Esophagus squamous epithelium (tissue), 5 donors: ENCODE measurements at places on chromosomes 7 and 10.

GRCh38 chr10:33277135-33277536 lies 57.3 kb downstream of the NRP1 start:
- DNase-seq, result no peak

GRCh38 chr7:44224080-44224973 lies 23.5 kb downstream of the YKT6 start:
- no peak for DNase-seq

- DNase-seq, result no peak
Measured at GRCh38 chr10:63115732-63116383, 17.3 kb upstream of the NRBF2 start.

DNA sequence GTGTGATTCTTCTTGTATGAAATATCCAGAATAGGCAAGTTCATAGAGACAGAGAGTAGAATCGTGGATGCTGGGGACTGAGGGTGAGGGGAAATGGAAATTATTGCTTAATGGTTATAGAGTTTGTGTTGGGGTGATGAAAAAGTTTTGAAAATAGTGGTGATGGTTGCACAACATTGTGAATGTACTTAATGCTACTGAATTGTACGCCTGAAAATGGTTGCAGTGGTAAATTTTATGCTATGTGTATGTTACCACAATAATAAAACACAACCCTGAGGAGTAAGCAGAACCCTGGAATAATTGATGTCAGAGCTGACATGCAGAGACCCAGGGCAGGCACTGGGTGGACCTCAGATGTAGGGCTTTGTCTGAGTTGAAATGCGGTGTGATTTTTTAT lies 57.6 kb downstream of the TACR2 start:
- no peak for DNase-seq

GRCh38 chr10:88411772-88412349 lies 171.3 kb downstream of the RNLS start:
- DNase-seq, result no peak

DNA sequence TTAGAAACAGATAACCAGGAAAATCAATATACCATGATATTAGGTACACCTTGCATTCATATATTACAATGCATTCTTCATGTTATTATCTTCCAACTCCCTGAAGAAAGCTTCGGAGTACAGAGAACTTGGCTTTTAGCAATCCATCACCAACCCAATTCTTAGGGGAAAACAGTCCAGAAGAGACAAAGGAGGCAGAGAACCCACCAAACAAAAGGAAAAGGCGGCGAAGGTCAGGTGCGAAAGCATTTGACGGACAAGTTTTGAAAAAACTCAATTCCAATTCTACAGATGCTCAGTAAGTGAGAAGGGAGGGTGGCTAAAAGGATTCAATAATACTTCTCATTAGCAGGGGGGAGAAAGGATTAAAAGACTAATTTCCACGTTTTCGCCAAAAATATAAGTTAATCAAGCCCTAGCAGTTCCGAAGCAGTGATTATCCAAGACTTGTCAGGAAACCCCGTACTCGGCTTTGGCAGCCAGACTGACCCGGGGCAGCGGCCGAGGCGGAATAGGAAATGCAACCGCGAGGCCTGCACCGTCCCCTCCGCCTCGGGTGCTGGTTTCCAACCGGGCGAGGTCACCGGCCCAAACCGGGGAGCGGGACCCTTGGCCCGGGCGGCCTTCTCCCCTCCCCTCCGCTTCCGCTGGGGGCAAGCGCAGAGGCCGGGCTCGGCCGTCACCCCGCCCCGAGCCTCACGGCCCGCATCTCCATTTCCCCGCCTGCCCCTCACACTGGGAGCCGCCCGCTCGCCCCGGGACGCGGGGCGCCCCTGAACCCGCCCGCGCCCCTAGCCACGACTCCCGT lies 747 bp downstream of the GDI2 start:
- no peak for DNase-seq

DNA sequence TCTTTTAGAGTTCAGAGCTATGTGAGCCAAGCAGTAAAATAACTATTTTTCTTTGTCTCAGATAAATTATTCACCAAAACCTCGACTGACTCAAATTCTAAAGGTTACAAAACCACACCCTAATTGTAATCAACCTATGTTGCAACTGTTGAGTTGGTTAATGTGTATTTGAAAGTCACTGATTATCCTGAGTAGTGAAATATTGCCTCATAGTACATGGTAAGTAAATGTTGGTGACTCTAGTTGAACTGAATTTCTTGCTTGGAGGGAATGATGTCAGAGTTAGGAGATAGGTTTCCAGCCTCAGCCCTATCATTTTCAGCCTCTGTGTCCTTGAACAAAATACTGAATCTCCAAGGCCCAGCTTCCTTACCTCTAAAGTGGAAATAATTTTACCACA lies 3.0 kb upstream of the CYP2C18 start:
- no peak for DNase-seq

DNA sequence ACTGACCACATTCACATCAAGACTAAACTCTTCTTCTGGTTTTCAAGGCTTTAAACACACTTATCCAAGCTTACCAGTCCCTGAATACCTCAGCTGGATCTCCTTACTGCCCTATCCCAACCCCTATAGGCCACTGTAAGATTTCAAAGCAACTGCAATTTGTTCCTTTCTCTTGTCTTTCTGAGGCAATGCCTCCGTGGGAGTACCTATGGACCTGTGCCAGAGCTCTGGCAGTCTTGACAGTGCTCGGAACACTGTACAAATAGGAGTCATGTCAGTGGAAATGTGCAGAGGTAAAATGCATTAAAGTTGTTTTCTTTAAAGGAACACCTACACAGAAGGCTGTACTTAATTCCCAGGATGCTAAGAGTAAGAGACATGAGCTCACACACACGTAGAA lies 124.7 kb downstream of the CNOT4 start:
- no peak for DNase-seq

DNA sequence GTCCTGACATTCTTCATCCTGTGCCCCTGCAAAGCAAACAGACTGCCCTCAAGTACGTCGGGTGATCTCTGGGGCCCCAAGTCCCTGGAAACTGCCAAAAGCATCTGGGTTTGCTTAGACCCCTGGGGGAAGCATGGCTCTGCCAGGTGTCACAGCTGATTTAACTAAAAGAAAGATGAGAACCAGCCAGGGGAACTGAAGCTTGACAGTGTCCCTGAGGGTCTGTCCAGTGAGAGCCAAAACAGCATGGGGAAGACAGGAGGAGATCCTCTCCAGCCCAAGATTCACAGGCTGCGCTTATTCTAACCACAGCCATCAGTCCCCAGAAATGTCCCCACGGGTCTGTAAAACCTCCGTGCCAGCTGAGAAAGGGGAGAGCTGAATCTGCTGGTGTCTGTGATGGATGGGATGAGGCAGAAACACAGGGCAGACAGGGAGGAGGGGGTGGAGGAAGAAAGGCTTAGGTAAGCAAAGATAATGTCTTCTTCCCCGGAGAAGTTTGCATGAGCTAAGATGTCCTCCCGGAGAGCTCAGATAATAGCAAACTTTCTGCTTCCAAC lies 21.3 kb downstream of the CCDC3 start:
- DNase-seq, result no peak

- no peak for DNase-seq
Measured at GRCh38 chr7:112937651-112938415, 147.6 kb upstream of the TMEM168 start.

GRCh38 chr7:21550076-21550475 lies 7.2 kb downstream of the DNAH11 start:
- no peak for DNase-seq

- DNase-seq, result no peak
Measured at GRCh38 chr7:139777133-139777891, 486 bp downstream of the HIPK2 start.

- DNase-seq, result no peak
Measured at GRCh38 chr10:54800741-54801421, at the start of gene PCDH15. PCDH15 (minus strand) TSS chr10:54801231; CDS start chr10:54664262, 136,969 bp downstream.

GRCh38 chr7:11060893-11061292 lies 87.2 kb downstream of the PHF14 start:
- no peak for DNase-seq

DNA sequence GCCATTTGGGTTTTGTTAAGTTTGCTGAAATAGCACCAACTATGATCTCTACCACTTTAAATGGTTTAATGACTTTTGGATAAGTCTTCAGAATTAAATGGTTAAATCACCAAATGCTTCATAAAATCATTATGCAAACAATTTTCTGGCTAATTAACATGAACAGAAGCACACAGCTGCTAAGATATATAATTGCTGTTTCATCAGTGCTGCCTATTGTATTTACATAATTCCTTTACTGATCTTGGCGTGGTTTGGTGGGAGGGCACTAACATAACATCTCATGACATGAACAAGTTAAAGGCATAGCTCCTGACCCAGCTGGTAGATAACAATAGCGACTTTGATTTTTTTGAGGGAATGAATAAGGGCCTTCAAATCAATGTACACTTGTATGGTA lies 94.1 kb downstream of the FZD1 start:
- DNase-seq, result no peak

- DNase-seq, result no peak
Measured at GRCh38 chr7:85239109-85239508, 52.3 kb upstream of the SEMA3D start.

DNA sequence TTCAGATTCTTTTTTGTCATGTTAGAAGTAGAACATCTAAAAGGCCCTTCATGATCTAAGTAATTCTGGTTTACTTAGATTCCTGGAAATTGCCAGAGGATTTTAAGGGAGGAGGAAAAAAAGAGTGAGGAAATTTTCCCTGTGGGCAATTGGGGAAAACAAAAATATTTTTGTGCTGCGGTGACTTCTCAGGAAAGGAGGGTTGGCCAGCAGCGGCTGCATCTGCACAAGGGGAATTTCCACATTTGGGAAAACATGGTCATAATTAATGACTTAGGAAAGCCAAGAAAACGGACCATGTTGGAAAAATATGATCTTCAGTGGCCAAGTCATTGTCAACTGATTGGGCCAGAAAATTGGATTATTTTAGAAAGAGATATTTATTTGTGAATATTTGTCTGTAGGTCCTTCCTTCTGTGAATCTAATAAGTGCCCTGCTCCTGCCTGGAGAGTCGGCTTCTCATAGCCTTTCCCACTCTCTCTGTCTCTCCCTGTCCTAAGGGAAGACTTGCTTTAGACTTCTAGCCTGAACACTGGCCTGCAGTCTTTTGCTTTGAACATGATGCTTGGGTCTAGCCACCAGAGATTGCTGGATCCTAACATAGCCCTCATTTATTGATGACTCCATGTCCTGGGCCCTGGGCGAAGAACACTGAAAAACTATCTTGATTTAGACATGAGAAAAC lies 124.2 kb upstream of the MKLN1 start:
- DNase-seq, result no peak

DNA sequence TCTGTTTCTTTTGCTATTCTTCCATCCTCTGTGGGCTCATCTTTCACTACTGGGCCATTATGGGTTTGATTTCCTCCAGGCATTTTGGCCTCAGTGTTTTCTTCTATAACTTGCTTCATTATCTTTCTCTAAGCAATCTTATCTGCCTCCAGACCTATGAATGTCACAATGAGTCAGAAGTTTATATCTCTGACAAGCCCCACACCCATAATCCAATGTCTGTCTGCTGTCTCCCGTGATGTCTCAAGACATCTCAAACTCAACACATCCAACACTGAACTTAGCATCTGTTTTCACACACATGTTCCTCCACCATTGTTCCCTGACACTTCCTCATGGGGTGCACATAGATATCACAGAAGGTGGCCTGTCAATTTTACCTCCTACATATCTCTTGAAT lies 46.7 kb upstream of the RHOBTB1 start:
- no peak for DNase-seq

DNA sequence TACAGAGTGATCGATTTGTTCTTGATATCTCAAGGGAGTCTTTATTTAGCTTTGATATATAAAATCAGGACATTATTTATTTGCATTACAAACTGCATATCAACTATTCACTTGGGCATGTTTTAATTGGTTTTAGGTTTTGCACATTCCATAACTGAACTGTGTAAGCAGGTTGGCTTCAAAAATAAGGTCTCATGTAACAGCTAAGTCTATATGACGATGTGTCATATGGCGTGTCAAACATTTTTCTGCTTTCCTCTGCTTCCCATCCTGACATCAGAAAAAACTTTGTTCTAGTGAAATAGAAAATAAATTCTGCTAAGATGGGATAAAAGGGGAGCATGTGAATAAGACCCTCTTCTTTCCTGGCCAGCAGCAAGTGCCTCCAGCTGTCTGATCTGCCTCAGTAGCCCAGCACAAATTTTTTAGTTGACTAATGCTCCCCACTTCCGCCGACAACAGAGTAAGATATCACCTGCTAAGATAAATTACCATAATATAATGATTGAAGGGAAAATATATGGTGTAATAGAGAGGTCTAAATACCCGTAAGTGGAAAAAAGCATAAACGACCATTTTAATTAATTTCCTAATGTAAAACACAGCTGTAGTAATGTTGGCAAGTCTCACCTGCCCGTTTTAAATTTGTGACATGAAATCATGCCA lies 180.5 kb downstream of the TAX1BP1 start:
- DNase-seq, result no peak

DNA sequence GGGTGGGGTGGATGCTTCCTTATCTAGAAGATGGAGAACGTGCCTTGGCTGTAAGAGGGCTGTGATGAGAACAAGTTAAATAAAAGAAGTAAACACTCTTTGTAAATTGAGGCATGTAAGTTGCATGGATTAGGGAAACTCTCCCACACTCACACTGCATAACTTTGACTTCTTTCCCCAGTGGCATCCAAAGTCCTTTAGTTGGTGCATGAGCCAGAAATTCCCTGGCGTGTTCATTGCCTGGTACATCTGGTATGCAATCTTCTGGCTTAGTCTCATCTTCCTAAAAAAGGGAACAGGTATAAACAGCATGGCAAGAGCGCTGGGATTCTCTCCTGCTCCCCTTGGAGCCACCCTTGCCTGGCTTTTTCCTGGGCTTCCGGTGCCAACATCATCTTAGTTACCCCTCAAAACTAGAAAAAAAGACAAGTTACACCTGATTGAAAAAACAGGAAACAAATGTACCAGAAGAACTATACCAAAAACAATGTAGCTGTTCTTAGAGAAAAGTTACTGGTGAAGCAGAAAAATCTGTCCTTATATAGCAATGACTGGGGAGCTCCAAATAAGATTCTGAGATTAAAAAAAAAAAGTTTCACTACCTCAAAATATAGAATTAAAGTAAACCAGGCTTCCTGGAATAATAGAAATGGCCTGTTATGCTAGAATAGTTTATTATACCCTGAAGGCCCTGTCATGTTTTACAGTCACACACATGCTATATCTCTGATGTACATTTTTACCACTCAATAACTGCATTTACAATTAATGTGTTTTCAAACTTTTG lies 9.9 kb downstream of the RP9 start:
- no peak for DNase-seq

DNA sequence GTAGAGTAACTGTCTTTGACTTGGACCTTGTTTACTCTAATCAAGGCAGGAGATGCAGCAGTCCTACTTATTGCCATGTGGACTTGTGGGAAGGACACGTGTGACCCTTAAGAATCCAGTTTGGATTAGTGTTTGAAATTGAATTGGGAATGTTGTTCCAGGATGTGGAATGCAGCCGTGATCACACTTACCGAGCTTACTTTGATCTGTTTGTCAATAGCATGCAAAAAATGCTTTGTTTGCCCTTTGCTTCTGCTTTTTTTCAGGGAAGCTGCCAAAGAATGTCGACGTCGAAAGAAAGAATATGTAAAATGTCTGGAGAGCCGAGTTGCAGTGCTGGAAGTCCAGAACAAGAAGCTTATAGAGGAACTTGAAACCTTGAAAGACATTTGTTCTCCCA lies 84.7 kb downstream of the CREM start:
- no peak for DNase-seq
